ENCODE measurements at places on chromosomes 5 and 9.

GRCh38 chr5:36683821-36684434 lies 77.5 kb downstream of the SLC1A3 start:
- DNase-seq, result no peak

- no peak for DNase-seq
Observed at GRCh38 chr9:87812375-87813118, 70.1 kb upstream of the SPATA31E1 start.

GRCh38 chr5:107396351-107396690 lies 274.4 kb downstream of the EFNA5 start:
- DNase-seq, result no peak

- DNase-seq, result no peak
Observed at GRCh38 chr9:105118636-105119035, 125.8 kb upstream of the SLC44A1 start.

GRCh38 chr9:132937463-132937901 lies 6.9 kb downstream of the TSC1 start:
- DNase-seq, result no peak

GRCh38 chr5:96014395-96014794 lies 52.7 kb upstream of the ELL2 start:
- DNase-seq, result no peak

DNA sequence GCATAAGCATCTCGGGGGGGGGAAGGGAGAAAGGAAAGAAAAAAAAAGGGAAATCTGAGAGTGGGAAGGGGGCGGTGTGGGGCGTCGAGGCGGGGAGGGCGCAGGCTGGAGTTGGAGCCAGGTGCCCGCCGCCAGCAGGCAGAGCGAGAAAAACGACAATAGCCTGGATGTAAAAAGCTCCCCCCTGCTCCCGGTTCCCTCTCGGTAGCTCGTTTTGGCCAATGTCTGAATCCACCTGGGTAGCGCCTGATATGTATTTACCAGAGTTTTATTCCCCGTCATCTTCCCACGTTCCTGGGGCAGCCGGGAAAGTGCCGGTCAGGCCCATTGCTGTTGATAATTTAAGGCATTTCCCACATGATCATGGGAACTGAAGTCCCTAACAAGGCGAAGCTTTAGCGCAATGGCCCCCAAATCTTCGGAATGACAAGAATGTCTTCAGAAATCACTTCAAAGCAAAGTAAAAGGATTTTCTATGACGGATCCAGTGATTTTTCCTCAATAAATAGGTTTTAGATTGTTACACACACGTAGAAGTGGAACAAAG lies 3.0 kb upstream of the OTP start:
- no peak for DNase-seq
